Activated CD8-positive, alpha-beta memory T cell treated with anti-CD3 and anti-CD28 coated beads for 4 hours (primary cell): ENCODE measurements at places on chromosomes 1 and 21.

GRCh38 chr21:43771199-43771675 is 4.9 kb downstream of the CSTB start:
- DNase-seq = no peak

DNA sequence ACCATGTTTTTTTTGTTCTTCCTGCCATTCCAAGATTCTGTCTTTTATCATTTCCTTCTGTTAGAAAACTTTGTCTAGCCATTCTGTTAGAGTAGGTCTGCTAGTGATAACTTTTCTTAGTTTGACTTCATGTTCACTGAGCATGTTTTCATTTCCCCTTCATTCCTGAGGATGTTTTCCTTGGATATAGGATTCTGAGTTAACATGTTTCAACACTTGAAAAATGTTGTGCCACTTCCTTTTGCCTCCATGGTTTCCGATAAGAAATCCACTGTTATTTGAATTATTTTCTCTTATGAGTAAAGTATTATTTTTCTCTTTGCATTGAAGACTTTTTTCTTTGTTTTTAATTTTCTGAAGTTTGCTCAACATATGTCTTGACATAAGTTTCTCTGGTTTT is 66.7 kb downstream of the ATP1A1 start:
- DNase-seq = no peak

DNA sequence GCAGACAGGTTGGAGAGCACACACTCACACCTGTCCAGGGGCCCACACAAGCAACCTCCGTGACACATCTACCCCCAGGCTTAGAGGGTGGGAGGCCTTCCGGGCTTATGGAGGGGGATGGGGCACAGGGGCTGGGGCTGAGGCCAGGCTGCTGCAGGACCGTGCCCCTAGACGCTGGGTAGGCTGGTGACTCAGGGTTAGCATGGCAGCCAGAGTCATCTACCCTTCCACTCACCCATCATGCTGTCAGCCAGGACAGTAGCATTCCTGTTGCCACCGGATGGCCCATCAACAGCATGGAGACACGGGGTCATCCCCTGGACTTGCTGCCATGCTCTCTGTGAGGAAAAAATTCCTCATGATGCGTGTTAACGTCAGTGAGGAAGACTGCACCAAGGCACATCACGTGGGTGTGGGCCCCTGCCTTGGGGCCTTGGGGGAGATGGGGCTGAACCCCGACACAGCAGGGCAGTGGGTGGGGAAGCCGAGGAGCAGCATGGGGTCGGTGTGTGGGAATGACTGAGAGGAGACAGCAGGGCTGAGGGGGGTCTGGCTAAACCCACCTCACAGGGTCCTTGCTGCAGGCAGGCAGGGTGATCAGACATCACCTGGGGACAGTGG is 52.8 kb downstream of the WNT9A start:
- DNase-seq = no peak

GRCh38 chr1:107919953-107920352 is 45.0 kb downstream of the VAV3 start:
- no peak for DNase-seq

GRCh38 chr1:154851392-154852177 is 18.5 kb downstream of the KCNN3 start:
- no peak for DNase-seq

DNA sequence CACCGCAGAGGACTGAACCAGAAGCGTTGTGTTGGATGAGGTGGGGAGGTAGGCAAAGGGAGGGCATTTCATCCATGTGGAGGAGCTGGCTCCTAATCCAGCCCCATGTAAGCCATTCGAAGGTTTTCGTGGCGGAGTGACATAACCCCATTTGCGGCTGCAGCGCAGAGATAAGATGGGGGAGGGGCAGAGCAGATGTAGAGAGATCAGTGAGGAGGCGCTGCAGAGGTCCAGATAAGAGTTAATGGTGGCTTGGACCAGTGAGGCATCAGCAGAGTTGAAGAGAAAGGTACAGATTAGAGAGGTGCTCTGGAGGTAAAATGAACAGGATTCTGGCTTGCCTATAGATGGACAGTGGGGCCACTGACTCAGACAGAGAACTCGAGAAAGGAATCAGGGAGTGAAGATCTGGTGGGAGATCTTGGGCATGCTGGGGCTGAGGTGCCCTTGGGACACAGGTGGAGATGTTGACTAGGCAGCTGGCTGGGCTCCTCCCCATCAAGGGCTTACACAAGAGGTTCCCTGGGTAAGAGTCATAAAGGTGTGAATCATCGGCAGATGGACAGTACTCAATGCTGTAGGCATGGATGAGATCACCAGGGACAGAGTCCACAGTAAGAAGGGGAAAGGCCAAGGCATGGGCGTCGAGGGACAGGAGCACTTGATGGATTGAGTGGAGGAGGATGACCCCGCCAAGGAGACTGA is 7.8 kb upstream of the PTPRF start:
- no peak for DNase-seq

DNA sequence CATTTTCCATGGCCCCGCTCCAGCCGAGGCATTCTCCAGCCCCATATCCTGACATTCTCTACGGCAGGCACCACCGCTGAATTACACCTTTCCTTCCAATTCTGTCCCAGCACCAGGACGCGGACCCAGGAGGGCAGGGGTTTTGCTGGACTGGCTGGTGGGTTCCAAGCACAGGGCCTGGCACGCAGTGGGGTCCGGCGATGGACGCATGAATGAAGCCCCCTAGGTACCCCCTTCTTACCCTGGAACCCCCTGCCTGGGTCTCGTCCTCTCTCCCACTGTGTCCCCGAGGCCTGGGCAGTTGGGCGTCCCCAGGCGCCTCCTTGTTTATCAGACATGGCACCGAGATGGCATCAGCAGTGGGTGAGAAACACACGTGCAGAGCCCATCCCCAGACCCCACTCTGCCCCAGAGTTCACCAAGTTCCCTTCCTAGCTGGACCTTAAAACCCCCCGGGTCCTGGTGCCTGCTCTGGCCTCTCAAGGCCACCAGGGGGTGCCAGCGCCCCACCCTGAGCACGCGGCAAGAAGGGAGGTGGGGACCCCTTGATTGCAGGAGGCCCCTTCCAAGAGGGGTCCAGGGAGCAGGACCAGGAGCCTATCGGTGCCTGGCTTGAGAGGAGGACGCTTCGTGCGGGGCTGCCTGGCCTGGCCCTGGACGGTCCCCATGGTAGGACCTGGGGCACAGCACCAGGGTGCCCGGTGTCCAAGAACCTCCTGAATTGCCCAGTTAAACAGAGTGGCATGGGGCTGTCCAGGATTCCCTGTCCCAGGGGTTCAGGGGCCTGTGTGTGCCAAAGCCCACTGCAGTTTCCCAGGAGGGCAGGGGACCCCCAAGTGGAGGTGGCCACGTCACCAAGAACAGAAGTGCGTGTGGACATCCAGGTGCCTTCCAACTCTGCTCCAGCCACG is 46.1 kb downstream of the MEGF6 start:
- no peak for DNase-seq

DNA sequence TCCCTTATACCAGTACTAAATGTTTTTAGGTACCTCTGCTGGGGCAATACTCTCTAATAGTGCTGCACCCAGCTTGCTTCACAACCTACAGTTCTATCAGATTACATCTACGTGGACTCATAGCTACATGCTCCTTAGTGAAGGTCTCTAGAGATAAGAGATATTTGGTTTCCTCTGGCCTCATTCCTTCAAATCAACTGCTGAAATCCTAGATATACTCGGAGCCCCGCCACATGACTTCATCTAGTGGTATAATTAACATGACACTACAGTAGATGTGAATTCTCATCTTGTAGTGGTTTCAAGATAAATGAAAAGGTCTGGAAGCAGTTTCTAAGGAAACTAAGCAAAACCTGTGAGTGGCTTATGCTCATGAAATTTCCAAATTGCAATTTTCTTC is 115.4 kb downstream of the SMYD2 start:
- no peak for DNase-seq

DNA sequence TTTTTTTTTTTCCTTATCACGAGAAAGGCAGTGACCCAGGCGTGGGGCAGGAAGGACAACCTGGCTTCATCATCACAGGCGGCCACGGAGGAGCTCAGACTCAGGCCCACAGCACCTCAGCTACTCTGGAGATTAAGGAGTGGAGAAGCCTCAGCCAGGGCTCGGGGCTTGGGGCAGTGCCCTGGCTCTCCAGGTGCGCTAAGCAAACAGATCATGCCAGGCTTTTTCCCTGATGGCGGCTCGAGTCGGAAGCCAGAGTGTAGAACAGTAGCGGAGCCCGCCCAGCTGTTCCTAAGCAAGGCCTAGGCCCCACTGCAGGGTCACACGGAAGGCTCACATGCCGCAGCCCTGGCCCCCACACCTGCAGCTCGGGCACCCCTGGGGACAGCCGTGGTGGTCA is 70.7 kb downstream of the AGPAT3 start:
- no peak for DNase-seq

DNA sequence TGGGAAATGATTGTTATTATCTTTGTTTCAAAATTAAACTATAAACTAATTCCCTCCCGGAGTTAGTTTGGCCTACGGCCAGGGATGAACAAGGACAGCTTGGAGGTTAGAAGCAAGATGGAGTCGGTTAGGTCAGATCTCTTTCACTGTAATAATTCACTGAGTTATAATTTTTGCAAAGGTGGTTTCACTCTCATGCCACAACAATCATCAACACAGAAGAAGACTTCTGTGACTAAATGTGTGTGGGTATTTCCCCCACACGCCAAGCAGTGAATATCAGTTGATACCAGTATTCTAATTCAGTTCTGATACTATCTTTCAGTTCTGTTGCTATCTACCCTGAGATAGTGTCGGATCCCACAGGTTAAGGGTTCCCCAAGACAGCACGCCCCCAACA is 215.1 kb downstream of the S1PR1 start:
- DNase-seq = no peak

DNA sequence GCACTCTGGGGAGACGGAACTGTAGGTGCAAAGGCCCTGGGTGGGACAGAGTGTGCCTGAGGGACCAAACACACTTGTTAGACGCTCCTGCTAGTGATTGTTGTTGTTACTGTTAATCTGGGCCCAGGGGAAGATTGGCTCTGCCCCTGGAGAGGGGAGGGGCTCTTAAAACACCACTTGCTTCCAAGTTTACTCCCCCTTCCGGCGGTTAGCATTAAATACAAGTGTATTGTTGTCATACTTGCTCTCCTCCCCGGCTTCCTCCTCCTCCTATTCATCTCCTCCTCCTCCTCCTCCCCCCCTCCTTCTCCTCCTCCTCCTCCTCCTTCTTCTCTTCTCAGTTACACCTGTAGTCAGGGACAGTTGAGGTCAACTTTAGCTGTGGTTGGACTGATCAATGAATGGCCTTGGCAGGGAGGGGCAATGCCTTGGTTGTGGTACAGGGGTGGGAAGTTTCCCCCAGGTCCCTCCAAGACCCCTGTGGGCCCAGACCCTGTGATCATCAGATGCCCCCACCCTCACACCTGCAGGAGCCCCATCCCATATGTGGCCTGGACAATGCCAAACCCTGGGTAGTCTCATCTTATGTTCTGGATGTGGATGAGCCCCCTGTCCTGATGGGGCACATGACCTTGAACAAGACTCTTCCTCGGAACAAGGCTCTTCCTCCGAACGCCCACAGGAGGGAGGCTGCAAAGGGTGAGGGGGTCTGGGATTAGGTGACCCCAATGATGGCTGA is 217.3 kb downstream of the PTPRU start:
- DNase-seq = no peak

DNA sequence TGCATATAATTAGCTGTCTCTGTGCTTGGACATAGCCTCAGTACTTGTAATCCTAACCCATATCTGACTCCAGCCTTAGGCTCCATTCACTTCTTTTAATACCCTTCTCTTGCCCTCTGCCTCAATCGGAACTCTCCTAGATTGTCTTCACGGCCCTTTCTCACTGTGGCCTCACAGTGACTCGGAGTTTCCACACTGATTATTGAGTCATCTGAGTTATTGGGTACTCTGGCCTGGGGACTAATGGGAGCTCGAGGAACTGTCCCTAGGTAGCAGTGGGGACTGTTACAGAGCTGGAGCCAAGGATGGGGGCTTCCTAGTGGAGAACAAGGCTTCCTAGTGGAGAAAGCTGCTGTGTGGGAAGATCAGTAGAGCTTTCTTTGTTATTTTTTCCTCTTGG is 17.0 kb downstream of the TRAF5 start:
- DNase-seq = no peak

- no peak for DNase-seq
These were observed 1.3 kb downstream of the NEK7 start for GRCh38 chr1:198157847-198158725.

GRCh38 chr1:202905331-202905730 is 16.4 kb upstream of the RABIF start:
- DNase-seq = no peak

GRCh38 chr1:52628614-52629324 is 4.2 kb upstream of the SHISAL2A start:
- no peak for DNase-seq
